Stomach (tissue), 19 donors: ENCODE measurements at places on chromosomes 4 and X. TPM values are rescaled to one million over a fixed set of nuclear protein-coding genes. Genes with fewer than 3 reads are reported as not detected.
A peak's percentile ranks its signal among the peaks of the same experiment; 100 is the strongest.

- no peak overlapping the region for H3K4me3 ChIP-seq
- no peaks in the 10 kb centered on the region for H3K36me3 ChIP-seq
- H3K27ac ChIP-seq: no peak overlapping the region
- DNase-seq: no peak
- H3K4me1 ChIP-seq: no peaks in the 10 kb centered on the region
These were observed 561.1 kb upstream of the SMIM31 start for GRCh38 chr4:164192844-164193243.

DNA sequence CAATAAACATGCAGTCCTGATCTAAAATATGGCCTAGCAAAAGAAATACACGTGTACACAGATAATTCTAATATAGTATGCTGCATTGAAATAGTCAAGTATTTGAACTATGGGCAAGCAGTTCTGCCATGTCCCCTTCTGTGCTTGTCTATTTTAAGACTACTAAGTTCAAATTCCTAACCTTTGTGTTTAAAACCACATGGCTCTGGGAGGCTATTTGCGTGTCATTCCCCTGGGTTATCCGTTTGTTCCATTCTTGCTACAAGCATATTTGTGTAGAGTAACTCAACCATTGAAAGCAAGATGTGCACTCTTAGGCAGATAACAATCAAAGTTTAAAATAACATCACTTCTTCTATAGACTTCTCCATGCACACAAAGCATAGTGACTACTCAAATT lies 25.4 kb upstream of the TBC1D1 start:
- peaks cover 22% of the 10 kb centered on the region for H3K4me1 ChIP-seq
- H3K4me3 ChIP-seq: no peak overlapping the region
- H3K27ac ChIP-seq: peak overlapping the region; percentile 36
- peaks cover 16% of the 10 kb centered on the region for H3K36me3 ChIP-seq

DNA sequence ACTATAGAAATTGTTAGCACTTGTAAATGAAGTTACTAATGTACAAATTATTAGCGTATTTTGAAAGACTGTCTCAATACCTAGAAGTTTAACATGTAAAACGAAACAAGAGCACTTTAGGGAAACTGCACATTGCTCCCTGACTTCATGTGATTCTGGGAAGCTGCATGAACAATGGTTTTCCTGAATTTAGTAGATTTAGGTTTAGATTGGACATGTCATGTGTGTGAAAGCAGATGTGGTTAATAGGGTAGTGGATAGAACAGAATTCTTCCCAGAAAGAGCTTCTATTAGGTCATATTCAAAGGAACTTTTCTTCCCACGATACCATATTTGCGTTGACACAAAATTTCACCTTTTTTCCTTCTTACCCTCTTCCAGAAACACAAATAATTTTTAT lies 14.9 kb upstream of the CXCL8 start:
- H3K27ac ChIP-seq: no peak overlapping the region
- H3K4me1 ChIP-seq: no peaks in the 10 kb centered on the region
- no peak for DNase-seq

DNA sequence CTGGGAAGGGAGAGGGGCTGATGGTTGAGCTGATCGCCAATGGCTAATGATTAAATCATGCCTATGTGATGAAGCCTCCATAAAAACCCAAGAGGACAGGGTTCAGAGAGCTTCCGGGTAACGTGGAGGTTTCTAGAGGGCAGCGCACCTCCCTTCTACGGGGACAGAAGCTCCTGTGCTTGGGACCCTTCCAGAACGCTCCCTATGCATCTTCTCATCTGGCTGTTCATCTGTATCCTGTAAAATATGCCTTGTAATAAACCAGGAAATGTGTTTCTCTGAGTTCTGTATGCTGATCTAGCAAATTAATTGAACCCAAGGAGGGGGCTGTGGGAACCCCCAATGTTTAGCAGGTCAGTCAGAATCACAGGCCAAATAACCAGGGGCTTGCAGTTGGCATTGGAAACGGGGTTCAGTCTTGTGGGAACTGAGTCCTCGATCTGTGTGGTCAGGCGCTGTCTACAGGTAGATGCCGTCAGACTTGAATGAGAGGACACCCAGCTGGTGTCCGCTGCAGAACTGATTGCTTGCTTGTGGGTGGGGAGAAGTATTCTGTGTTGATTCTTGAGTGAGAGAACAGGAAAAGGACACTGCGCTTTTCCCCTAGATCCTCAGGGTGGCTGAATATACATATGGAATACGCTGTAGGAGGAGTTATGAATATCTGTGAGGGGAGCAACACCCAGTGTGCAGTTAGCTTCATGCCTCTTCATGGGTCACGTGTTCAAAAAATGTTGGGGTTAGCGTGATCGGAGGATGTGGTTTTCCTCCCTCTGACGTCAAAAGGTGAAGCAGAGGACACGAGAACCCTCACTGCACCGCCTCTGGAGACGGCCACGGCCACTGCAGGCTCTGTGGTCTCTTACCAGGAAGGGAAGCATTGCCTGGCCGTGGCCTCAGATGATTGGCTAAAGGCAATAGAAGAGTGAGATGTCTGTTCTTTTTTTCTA lies 29.2 kb downstream of the HTT-AS start:
- no peaks in the 10 kb centered on the region for H3K36me3 ChIP-seq
- no peak overlapping the region for H3K4me3 ChIP-seq
- peak; percentile 64 for DNase-seq
- no peaks in the 10 kb centered on the region for H3K27me3 ChIP-seq
- H3K27ac ChIP-seq: no peak overlapping the region
- peaks cover 18% of the 10 kb centered on the region for H3K4me1 ChIP-seq

DNA sequence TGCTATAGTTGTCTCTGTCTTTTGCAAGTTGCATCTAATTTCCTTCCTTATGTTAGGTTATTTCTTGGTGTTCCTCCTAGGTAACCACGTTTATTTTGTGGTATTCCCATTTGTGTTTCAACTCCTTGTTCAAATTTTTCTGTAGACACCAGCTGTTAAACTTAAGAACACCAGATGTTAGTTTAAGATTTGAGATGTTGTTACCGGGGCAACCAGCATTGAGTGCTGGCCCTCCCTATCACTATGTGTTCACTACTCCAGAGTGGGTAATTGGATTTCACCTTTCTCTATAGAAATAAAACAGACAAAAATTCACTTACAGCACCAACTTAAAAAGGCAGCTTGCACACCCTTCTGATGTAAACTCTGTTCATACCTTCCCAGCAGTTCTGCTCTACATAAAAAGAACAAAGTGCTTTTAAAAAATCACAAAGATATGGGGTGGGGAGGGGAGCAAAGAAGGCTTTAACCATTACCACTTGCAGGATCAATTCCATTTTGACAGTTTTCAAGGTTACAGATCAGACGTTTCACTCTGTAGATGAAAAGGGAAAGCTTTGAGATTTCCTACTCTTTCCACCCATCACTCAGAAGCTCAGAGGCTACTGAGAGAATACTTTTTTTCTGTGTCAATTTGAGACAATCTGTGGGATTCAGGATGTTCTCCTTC lies 82.9 kb downstream of the DKK2 start:
- DNase-seq: no peak
- no peaks in the 10 kb centered on the region for H3K4me1 ChIP-seq
- H3K27ac ChIP-seq: no peak overlapping the region

DNA sequence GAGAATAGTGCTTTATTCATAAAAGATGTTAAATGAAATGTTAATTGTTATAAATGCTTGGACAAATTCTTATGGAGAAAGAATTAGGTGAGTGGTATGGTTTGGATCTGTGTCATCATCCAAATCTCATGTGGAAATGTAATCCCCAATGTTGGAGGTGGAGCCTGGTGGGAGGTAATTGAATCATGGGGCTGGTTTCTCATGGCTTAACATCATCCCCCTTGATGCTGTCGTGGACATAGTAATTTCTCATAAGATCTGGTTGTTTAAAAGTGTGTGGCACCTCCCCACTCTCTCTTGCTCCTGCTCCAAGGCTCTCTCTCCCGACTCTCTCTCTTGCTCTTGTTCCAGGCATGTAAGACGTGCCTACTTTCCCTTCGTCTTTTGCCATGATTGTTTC lies 22.5 kb downstream of the GYPE start:
- H3K4me1 ChIP-seq: no peaks in the 10 kb centered on the region
- H3K4me3 ChIP-seq: no peak overlapping the region
- no peak for DNase-seq
- no peaks in the 10 kb centered on the region for H3K36me3 ChIP-seq
- no peaks in the 10 kb centered on the region for H3K27me3 ChIP-seq

- peaks cover 8% of the 10 kb centered on the region for H3K4me1 ChIP-seq
- peaks cover 8% of the 10 kb centered on the region for H3K27me3 ChIP-seq
- peak overlapping the region; percentile 44 for H3K4me3 ChIP-seq
- H3K36me3 ChIP-seq: no peaks in the 10 kb centered on the region
- peak; percentile 25 for DNase-seq
- peak overlapping the region; percentile 19 for H3K27ac ChIP-seq
These were observed 890 bp downstream of the RASSF6 start for GRCh38 chr4:73619346-73619745.

DNA sequence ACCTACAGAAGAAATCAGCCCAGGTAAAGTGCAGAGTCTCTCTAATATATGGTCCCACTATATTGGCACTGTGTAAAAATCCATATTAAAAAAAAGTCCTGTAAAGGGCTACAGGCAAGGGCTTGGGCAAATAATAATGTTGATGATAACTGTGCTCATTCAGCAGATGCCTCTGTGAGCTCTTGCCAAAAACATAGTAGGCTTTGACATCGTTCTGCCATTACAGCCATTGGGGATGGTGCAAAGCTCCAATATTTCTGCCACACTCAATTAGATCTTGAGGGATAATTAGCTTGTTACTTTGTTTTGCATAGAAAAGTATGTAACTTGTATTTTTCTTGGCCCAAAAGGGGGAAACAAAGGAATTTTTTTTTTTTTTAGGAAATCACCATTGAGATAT lies 645.5 kb upstream of the FAM241A start:
- no peak overlapping the region for H3K4me3 ChIP-seq
- no peak overlapping the region for H3K27ac ChIP-seq
- no peaks in the 10 kb centered on the region for H3K4me1 ChIP-seq
- no peaks in the 10 kb centered on the region for H3K27me3 ChIP-seq
- no peaks in the 10 kb centered on the region for H3K36me3 ChIP-seq

- peaks cover 18% of the 10 kb centered on the region for H3K4me1 ChIP-seq
- no peaks in the 10 kb centered on the region for H3K36me3 ChIP-seq
- no peak for DNase-seq
- no peaks in the 10 kb centered on the region for H3K27me3 ChIP-seq
- H3K27ac ChIP-seq: no peak overlapping the region
These were observed 18.2 kb downstream of the RAI2 start for GRCh38 chrX:17842769-17843525.

- no peaks in the 10 kb centered on the region for H3K4me1 ChIP-seq
- no peak overlapping the region for H3K4me3 ChIP-seq
- peaks cover 3% of the 10 kb centered on the region for H3K27me3 ChIP-seq
- H3K36me3 ChIP-seq: no peaks in the 10 kb centered on the region
- H3K27ac ChIP-seq: no peak overlapping the region
These were observed 6.7 kb upstream of the ZCCHC18 start for GRCh38 chrX:104105330-104106262.

DNA sequence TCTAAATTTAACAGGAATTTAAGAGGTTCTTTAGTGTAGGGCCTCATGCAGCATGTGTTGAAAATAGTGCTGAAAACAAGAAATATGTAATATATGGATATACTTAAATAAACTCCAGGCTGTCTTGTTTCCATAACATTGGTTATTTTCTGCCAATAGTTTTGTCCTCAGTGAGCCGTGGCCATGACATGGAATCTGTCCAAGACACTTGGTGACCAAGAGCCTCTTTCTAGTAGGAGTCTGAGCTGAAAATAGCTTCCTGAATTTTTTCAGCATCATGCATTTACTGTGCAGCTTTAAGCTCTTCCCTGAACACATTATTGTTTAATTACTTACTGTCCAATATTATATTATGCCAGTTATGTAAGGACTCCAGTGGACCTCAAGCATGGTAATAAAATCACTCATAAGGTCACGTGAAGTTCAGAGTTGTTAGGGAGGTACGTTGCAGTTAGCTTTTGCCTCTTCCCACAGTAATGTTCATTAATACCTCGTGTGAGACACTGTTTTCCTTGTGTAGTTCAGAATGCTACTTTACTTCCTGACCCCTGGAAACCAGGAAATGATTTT lies 488.2 kb downstream of the GRID2 start:
- H3K4me3 ChIP-seq: no peak overlapping the region
- peak; percentile 6 for DNase-seq
- H3K36me3 ChIP-seq: no peaks in the 10 kb centered on the region
- H3K27me3 ChIP-seq: no peaks in the 10 kb centered on the region
- H3K4me1 ChIP-seq: no peaks in the 10 kb centered on the region

DNA sequence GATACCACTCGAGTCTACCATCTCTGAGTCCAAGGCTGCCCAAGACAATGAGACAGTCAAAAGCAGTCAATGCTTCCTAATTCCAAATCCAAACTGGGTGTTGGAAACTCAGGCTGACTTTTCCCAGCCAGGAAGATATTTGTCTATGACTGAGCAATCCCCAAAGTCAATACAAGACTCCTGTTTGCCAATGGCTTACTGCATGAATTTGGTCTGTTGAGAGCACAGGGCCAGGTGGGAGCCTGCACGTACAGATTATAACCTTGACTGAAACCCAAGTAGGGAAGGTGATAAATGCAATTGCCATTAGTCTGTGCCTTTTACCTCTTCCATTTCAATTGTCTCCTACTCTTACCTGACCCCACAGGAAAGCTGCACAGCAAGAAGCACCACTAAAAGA lies 72.6 kb upstream of the PPARGC1A start:
- no peak overlapping the region for H3K4me3 ChIP-seq
- H3K27me3 ChIP-seq: no peaks in the 10 kb centered on the region
- peak; percentile 33 for DNase-seq
- peaks cover 13% of the 10 kb centered on the region for H3K4me1 ChIP-seq
- no peaks in the 10 kb centered on the region for H3K36me3 ChIP-seq
- no peak overlapping the region for H3K27ac ChIP-seq

The SLC38A5 gene
- 4.1 TPM for total RNA-seq

DNA sequence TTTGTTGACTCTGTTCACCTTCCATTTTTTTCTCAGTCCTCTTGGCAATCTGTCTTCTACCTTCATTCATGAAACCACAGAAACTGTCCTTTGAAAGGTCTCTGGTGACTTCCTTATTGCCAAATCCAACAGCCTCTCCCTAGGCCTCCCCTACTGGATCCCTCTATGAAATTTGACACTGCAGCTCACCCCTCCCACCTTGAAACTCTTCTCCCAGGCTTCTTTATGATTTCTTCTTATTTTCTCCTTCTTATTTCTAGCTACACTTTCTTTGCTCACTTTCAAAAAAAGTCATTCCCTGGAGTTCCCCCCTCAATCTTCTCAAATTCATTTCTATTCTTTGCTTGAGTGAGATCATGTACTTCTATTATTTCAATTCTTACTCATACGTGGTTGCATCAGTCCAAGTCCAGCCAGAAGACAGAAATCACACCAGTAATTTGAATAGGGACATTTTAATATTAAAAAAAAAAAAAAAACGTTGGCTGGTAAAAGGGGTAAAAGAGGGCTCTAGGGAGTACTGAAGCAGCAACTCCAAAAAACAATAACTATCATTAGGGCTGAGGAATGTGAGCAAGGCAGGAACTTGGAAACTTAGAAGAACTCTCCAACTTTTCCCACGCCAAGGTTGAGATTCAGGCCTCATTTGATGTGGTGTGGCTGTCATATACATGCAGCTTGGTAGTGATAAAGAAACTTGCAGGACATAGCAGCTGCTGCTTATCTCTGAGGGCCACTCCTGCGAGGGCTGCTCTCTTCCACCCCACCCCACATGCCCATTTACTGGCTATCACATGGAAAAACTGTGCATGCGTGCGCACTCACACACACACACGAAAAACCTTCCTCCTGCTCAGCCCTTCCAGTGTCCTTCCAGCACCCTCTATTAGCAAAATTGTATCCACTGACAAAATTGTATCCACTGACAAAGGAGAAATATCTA lies 169.8 kb upstream of the GALNT7 start:
- H3K36me3 ChIP-seq: no peaks in the 10 kb centered on the region
- H3K4me3 ChIP-seq: no peak overlapping the region
- H3K27me3 ChIP-seq: no peaks in the 10 kb centered on the region
- H3K27ac ChIP-seq: no peak overlapping the region
- H3K4me1 ChIP-seq: no peaks in the 10 kb centered on the region

- no peaks in the 10 kb centered on the region for H3K27me3 ChIP-seq
These were observed 37.2 kb upstream of the MGST2 start for GRCh38 chr4:139628184-139629012.

The MXD4 gene
- 22.8 TPM for total RNA-seq
